ENCODE measurements at places on chromosomes 1 and 21.
A peak's percentile ranks its signal among the peaks of the same experiment; 100 is the strongest.

DNA sequence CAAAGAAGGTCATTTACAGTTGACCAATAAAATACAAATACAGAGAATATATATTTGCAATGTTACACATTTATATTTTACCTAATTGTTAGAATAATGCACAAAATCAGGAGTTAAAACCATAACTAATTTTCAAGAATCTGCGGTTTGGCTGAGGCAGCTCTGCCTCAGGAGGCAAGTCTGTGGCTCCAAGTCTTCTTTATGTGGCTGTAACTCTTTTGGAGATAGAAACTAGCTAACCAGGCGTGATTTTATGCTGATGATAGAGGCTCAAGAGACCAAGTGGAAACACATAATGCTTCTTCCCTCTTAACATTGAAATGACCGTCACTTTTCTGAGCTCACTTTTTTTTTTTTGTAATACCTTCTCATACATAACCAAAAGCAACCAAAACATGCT is 744.7 kb upstream of the CXADR start:
- DNase-seq, result no peak

DNA sequence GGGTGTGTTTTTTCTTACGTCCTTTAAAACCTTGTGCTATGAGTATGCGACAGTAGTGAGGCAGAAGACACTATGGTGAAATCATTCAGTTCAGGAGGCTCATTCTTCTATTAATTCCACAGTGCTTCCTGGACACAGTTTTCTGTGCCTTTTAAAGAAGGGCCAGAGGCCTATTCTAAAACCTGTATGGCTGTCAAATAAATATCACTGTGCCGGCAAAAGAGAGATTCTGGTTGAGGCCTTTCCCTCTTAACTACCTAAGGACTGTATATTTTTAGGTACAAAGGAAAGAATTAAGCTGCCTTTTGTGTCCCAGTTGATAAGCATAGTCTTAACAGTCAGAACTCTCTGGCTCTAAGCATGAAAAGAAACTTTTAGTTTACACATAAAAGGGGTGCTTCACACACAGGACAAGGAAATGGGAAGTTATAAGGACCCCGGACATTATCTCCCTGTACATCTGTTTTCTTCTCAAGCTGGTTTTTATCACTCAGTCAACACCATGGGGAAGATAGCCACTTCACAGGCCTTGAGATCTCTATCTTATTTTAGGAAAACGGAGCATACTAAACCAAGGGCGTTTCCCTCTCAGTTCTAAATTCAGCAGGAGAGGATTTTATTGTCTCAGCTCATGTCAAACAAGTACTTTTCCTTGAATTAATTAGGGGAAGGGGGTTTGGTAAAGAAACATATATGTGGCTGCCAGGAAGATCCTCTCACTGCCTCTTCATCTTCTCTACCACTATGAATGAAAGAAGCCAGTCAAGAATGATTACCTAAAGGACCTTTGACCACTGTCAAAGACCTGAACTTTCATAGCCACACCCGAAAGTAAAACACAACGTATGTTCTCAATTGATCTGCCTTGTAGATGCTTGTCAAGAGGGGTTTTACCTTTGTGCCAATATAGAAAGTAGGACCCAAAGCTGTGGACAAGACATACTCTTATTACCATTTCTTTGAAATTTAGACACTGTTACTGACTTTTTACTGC is 71.4 kb upstream of the HSPA13 start:
- no peak for DNase-seq

- DNase-seq, result no peak
Measured at GRCh38 chr21:37166733-37167132, 93.7 kb downstream of the TTC3 start.

- DNase-seq, result no peak
Measured at GRCh38 chr1:193005785-193006184, 53.4 kb downstream of the UCHL5 start.

DNA sequence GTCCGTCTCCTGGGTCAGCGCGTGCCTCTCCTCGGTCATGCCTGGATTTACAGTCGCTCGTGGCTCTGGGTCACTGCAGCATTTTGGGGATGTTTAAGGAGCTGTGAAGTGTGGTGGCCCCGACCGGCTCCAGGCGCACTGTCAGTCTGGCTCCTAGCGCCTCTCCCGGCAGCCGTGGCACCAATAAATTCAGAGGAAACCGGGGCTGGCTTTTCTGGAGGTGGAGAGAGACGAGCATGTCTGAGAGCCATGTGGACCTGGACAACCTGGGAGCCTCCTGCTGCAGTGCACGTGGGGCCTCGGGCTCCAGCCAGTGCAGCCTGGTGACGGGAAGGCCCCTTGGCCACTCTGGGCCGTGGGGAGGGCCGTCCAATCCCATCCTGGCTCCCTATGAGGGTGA is 17.1 kb downstream of the PLCH2 start:
- DNase-seq, result no peak

DNA sequence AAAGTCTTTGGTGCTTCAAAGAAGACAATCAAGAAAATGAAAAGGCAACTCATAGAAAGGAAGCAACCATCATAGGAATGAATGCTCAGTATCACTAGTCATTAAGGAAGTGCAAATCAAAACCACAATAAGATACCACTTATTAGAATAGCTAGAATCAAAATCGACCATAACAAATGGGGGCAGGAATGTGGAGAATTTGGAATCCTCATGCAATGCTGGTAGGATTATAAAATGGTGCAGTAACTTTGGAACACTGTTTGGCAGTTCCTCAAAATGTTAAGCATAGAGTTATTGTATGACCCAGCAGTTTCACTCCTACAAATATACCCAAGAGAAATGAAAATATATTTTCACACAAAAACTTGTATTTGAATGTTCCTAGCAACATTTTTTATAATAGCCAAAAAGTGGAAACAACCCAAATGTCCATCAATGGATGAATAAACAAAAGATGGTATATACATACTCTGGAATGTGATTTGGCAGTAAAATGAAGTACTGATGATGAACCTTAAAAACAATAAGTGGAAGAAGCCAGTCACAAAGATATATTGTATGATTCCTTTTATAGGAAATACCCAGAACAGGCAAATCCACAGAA is 105.6 kb downstream of the MIS18A start:
- no peak for DNase-seq

GRCh38 chr21:19776076-19776475 is 1222.1 kb upstream of the NCAM2 start:
- DNase-seq, result no peak

- no peak for DNase-seq
Measured at GRCh38 chr1:37616330-37616729, 18.4 kb downstream of the RSPO1 start.

- DNase-seq, result no peak
Measured at GRCh38 chr1:228198977-228199590, 8.8 kb upstream of the OBSCN start.

GRCh38 chr1:32249831-32250525 is 1.1 kb upstream of the LCK start:
- DNase-seq, result peak; percentile 54

DNA sequence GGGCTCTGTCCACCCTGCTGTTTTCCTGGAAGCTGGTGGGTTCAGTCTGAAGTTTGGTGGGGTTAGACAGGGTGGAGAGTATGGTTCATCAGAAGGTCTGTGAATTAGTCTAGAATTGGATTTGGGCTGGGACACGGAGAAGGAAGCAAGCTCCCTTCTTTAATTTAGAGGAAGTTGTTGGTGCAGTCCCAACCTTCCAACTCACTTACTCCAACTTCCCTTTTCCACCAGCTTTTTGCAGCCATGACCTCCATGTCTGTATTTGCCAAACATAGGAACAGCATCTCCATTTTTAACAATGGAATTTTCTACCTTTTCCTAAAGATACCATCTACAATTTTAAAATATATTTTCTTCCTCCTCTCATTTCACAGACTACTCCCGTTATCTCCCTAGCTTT is 28.5 kb upstream of the PRELP start:
- no peak for DNase-seq

- no peak for DNase-seq
Measured at GRCh38 chr1:220226752-220227151, 45.5 kb downstream of the RAB3GAP2 start.

DNA sequence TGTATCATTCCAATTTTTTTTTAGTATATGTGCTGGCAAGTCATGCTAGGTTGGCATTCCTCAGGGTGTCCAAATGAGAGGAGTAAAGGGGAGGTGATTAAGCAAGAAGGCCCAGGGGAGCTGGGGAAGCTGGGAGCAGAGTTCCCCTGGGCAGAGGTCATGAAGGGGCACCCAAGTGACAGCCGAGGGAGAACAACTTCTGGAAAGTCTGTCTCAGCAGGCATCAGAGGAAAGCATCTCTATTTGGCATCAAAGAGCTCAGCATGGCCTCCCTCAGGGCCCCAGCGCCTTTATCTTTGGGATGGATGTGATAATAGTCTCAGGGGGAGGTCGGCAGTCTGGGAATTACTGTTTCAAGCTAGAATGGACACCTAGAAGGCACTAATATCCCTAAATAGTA is 5.0 kb upstream of the ENO1 start:
- no peak for DNase-seq

DNA sequence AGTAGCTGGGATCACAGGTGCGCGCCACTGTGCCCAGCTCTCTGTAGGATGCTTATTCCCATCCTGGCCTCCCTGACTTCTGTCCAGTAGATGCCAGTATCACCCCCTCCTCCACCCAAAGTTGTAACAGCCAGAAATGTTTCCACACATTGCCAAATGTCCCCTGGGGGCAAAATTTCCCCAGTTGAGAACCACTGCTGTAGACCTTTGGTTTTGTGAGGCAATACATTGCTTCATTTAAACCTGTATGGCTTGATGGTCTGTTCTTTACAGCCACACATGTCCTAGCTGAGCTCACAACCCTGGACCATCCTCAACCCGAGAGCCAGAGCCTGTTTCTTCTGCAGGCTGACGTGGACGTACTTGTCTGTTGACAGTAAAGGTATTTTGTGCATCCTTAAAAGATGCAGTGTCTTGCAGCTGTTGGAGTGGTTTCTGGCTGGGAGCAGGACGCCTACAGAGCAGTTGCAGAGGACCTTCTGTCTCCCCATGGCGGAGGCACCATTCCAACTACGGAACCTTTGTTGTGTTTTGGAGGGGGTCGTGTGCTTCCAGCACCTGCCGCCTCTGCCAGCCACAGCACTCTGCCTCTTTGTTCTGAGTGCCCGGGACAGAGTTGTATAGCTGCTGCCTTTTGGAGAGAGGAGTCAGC is 26.6 kb downstream of the DOP1B start:
- no peak for DNase-seq

- DNase-seq, result no peak
Measured at GRCh38 chr1:26315874-26316850, 1.6 kb upstream of the CD52 start.

DNA sequence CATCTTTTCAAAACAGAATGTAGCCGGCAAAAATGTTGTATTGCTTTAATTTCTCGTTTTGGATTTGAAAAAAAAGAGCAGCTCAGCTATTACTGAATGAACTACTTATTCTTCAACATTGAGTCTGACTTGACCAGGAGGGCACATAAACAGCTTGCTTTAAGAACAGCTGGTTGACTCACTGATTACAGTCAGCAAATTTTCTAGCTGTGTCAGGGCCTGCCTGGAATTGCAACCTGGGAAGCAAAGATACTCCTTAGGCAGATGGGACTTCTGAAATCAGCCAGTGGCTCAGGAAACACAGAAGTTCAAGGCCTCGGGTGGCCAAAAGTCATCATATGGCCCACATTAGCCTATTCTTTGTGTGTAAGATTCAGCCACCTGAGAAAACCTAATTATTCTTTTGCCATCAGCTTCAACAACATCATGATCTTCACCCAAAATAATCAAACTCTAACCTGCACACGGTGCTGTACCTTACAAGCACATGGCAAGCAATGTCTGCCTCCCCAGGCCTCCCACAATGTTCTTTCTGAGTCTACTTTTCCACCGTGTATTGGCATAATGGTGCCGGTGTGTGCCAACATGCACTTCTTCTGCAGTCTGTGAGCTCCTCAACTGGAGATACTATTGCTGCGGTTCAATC is 307.2 kb downstream of the HHIPL2 start:
- DNase-seq, result no peak

DNA sequence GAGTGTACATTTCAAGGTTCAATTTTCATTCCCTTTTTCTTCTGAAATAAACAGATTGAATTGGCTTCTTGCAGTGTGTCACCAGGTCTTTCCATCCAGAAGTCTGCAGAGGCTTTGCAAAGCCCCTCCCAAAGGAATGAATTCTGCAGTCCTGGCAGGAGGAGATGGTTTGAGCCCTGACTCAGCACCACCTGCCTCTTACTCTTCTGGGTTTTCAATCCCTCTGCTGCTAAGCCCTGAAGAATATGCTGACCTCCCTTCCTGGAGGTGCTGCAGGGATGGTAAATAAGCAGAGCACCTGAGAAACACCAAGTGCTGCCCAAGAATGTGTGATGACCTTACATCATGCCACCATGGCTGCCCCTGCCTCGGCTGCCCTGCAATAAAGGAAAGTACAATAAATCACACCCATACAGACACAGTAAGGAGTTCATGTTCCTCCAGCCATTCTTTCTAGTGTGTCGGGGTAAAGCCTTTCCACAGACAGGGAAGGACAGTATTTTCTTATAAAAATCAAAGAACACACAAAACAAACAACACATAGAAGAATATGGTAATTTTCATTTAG is 209.2 kb downstream of the ZNF326 start:
- DNase-seq, result no peak

GRCh38 chr21:39046236-39046916 is 136.9 kb downstream of the PSMG1 start:
- DNase-seq, result no peak

- no peak for DNase-seq
Measured at GRCh38 chr1:95127380-95127779, 10.2 kb downstream of the TLCD4 start.

DNA sequence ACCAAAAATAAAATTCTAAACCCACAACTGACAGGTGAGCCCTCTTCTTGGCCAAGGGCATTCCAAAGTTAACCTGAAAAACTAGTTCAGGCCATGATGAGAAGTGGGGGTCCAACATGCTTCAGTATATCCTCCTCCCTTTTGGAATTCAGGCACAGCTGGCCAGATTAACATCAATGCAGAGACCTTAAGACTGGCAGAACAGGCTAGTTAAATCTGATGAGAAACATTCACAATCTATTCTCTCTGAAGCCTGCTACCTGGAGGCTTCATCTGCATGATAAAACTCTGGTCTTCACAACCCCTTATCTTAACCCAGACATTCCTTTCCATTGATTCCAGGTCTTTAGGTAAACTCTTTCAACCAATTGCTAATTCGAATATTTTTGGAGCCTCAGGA is 26.7 kb upstream of the ZBTB8B start:
- no peak for DNase-seq

GRCh38 chr1:95048317-95048716 is 24.4 kb downstream of the ALG14 start:
- no peak for DNase-seq
